ENCODE measurements at places on chromosomes 5 and 9.

GRCh38 chr9:136017289-136018190, 56.4 kb upstream of the UBAC1 start:
- no peak for DNase-seq

- DNase-seq, result peak; percentile 58
Observed at GRCh38 chr5:172443441-172444109, 10.8 kb downstream of the SH3PXD2B start.

DNA sequence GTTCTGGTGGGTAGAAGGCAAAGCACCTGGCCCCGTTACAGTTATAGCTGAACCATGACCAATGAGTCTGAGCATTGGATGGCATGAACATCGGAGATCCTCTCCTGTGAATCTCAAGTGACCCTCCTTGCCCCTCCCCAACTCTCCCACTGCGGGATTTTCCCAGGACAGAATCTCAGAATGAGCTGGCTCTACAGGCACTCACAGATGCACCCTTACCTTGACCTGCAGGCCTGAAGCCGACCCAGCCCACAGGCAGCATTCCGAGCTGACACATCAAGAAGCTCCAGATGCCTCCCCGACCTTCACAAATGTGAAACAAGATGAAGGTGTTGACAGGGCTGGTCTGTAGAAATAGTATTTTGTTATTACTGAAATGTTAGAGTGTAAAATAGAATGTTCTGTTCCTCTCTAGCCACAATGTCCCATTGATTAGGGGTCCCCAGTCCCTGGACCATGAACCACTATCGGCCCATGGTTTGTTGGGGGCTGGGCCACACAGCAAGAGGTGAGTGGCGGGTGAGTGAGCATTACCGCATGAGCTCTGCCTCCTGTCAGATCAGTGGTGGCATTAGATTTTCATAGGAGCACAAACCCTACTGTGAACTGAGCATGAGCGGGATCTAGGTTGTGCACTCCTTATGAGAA, 263.4 kb downstream of the AUH start:
- no peak for DNase-seq

DNA sequence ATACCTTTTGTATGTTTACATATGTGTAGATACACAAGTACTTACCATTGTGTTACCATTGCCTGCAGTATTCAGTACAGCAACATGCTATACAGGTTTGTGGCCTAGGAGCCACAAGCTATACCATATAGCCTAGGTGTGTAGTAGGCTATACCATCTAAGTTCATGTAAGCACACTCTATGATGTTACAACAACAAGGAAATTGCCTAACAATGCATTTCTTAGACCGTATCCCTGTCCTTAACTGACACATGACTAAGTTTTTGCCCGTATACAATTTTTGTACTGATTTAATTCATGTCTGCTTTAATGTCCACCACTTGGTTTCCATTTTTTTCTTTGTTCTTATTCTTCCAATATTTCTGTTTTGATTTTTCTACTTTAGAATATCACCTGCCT, 18.5 kb downstream of the TNPO1 start:
- DNase-seq, result no peak

Data from anterior cingulate cortex (tissue), 58 donors.